Ureter (tissue), 1 donor: ENCODE measurements at places on chromosomes 13 and 19. TPM values are rescaled to one million over a fixed set of nuclear protein-coding genes. Genes with fewer than 3 reads are reported as not detected.

The MYH14 gene
- 134 TPM for total RNA-seq

DNA sequence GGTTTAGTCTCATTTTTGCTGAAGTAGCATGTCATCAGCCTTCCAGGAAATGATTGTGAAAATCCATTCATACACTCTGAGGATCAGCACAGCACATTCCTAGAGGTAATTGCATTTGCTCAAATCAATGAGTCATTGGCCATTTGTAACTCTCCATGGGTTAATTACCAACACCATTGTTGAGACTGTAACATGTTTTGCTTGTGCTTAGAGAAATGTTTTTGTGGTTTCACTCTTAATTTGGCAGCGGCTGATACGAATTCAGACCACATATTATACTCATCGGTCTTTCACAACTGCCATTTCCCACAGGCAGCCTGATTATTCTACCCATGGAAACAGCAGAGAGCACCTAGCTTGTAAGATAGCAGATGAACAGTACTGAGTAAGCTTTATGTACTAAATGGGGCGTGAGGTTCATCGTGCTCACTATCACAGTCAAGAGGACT lies 110.3 kb downstream of the NHLRC3 start:
- no peak for DNase-seq

GRCh38 chr19:50327013-50327412 lies 2.2 kb downstream of the KCNC3 start:
- no peak for DNase-seq

DNA sequence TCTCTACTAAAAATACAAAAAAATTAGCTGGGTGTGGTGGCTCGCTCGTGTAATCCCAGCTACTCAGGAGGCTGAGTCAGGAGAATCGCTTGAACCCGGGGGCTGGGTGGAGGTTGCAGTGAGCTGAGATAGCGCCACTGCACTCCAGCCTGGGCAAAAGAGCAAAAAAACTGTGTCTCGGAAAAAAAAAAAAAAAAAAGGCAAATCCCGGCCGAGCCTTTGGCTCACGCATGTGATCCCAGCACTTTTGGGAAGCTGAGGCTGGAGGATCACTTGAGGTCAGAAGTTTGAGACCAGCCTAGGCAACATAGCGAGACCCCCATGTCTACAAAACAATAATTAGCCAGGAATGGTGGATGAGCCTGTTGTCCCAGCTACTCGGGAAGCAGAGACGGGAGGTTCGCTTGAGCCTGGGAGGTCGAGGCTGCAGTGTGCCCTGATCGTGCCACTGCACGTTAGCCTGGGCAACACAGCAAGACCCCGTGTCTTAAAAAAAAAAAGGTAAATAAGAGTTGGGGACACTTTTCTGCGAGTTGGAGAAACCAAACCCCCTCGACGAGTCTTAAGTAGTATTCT lies 574 bp upstream of the GPX4 start:
- no peak for DNase-seq

- DNase-seq = no peak
Measured at GRCh38 chr13:34721631-34722595, 220.2 kb upstream of the NBEA start.

The BCAM gene
- total RNA-seq = 136 TPM

DNA sequence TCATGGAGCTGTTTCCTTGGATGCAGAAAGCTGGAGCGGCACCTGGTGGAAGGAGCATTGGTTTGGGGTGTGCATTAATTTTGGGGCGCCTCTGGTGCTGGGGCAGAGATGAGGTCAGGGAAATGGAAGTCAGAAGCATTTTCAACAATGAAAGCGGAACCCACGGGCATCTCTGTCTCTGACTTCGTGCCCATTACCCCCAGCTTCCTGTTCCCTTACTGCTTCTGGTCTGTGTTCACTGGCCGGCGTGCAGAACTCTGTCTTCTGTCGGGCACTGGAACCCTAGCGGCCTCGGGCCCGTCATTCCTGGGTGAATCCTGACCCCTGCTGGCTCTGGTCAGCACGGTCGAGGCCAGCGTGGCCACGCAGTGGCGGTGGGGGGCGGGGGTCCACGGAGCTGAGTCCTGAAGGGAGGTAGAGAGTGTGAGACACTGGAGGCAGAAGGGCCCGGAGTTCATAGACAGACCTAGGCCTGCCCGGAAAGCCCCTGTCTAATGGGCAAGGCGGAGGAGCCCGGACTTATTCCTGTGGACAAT lies 7.9 kb upstream of the LINGO3 start:
- no peak for DNase-seq

DNA sequence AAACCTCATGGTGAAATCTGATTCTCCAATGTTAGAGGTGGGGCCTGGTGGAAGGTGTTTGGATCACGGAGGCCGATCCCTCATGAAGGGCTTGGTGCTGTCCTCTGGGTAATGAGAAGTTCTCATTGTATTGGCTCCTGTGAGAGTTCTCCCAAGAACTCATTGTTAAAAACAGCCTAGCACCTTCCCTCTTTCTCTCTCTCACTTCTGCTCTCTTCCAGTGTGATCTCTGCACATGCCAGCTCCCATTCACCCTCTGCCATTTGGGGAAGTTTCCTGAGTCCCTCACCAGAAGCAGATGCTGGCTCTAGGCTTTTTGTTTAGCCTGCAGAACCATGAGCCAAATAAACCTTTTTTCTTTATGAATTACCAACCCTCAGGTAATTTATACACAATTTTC lies 3.1 kb upstream of the SUCLA2 start:
- DNase-seq = no peak

DNA sequence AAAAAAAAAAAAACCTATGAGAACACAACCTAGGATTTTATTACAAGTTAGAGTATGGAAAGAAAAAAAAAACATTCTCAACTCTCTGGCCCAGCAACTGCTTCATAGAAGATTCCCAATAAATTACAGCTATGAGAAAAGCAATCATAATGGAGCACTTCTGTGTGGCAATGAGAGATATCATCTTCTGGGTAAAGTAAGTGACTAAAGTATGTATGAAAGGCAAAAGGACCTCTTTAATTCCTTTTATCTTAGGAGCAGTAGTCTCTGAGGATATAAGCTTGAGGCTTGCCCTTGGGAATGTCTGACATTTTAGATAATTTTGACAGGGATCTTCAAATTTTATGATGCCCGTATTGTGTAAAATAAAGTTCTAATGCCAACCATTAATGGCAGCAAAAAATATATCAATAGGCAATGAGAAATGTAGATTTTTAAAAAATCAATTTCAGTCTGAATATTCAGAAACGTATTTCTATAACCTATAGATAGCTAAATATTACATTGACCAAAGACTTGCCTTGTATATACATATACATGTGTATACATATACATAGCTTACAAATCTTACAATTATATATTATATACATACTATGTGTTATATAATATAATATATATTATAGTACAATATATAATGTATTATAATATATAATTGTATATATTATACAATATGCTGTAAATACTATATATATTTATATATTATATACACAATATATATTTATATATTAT lies 823.9 kb upstream of the SLITRK1 start:
- no peak for DNase-seq

The ZNF865 gene
- total RNA-seq = 13.6 TPM

DNA sequence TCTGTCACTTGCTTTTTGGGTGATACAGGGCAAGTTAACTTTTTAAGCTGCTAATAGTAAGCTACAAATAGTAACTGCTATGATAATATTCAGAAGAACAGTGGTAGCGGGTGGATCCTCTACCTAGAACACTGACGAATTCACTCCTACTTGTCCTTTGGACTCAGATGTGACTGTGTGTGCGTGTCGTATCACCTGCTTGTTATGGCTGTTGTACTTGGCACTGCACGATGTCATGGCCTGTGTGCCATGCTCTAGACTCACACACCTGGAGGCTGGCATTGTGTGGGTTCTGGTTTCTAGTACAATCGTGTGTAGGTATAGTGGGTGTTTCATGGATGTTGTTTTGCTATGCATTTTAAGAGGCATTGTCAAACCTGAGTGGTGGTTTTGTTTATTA lies 130.8 kb downstream of the ATP8A2 start:
- DNase-seq = no peak

GRCh38 chr19:2982561-2982960 lies 5.2 kb downstream of the TLE6 start:
- no peak for DNase-seq

DNA sequence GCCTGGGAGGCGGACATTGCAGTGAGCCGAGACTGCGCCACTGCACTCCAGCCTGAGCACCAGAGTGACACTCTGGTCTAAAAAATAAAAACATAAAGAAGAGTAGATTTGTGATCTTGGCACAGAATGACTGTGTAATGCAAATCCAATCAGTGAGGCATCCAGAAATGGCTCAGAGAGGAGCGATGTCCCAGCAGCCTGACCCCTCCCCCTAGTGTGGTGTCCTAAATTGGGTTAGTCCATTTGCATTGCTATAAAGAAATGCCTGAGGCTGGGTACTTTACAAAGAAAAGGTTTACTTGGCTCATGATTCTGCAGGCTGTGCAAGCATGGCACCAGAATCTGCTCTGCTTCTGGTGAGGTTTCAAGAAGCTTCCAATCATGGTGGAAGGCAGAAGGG lies 59.1 kb upstream of the ZNF30 start:
- DNase-seq = no peak

DNA sequence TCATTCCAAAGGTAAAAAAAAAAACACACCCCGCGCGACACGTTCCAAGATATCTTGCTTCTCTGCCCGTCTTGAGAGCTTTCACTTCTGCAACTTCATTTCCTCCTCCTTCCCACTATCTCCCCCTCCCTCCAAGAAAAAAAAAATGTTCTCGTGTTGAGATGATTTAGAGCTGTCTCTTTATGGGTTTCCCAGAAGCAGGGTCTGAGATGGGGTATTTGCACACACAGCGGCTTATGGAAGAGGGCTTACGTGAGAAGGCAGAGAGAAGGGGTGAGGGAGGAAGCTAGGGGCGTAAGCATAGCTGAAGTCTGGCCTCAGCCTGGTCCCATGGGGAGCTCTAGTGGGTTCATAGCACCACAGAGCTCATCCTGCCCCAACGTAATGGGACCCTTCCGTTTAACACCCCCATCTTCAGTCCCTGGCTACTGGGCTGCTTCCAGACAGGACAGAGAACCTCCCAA lies 31.3 kb upstream of the USE1 start:
- DNase-seq = no peak

GRCh38 chr19:56740501-56740900 lies 68.9 kb upstream of the ZNF835 start:
- DNase-seq = no peak

GRCh38 chr13:23619068-23619855 lies 49.0 kb downstream of the TNFRSF19 start:
- DNase-seq = no peak

GRCh38 chr13:23268441-23268840 lies 87.7 kb downstream of the SGCG start:
- no peak for DNase-seq

The TNNT1 gene
- 0.89 TPM for total RNA-seq

The IGSF23 gene
- total RNA-seq = not detected
